Stimulated activated CD8-positive, alpha-beta memory T cell treated with anti-CD3 and anti-CD28 coated beads, Interleukin-12 subunit alpha, Interleukin-12 subunit beta, amount 100 ng/mL, for 1 hour (primary cell): ENCODE measurements at places on chromosomes 13 and 19.

DNA sequence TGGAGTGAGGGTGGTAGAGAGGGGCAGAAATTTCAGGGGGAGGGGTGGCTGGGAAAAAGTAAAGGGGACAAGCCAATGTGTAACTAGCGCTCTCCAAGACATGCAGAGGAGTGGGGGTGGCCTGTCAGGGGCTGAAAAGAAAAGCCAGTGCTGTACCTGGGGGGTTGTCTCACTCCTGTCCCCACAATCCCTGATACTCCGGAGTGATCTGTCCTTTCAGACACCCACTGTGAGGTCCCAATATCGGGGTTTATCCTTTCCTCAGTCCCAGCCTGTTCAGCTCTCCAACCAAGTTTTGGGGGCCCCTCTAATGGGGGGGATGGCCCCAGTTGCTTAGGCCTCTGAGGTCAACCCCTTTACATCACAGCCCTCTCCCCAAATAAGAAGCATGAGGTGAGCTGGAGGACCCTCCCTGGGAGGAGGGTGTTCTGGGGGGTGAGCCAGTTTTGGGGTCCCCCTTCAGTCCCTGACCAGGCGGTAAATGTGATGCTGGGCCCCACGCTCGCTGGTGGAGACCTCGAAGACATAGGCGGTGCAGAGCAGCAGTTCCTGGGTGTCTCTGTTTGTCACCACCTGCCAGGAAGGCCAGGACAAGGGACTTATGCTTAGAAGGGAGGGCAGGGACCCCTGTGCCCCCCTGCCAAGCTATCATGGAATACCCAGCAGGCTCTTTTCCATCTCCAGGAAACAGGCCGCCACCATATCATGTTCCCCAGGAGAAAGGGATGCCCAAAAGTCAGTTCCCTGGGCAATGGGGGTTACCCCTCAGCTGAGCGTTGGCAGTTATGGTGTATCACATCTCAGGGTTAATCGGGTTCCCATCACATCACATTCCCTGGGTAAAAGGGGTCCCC is 5.9 kb downstream of the CD37 start:
- DNase-seq, result no peak

DNA sequence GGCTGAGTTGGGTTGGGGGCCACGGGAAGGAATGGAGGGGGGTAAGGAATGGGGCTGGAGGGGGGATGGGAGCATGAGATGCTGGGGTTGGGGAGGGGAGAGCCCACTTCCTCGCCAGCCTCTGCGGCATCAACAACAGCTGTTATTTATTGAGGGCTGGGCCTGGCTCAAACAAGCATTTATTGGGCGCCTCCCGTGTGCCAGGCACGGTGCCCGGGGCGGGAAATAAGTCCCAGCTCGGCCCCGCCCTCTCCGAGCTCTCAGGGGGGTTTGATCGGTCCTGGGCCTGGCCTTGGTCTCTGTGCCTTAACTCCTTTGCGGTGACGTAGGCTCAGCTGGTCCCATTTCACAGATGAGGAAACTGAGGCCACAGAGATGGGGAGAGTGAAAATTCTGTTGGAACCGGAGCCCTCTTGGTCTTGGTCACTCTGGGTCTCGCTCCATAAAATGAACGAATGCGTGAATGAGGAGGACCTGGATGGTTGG is 919 bp upstream of the ADAMTS10 start:
- DNase-seq, result no peak

DNA sequence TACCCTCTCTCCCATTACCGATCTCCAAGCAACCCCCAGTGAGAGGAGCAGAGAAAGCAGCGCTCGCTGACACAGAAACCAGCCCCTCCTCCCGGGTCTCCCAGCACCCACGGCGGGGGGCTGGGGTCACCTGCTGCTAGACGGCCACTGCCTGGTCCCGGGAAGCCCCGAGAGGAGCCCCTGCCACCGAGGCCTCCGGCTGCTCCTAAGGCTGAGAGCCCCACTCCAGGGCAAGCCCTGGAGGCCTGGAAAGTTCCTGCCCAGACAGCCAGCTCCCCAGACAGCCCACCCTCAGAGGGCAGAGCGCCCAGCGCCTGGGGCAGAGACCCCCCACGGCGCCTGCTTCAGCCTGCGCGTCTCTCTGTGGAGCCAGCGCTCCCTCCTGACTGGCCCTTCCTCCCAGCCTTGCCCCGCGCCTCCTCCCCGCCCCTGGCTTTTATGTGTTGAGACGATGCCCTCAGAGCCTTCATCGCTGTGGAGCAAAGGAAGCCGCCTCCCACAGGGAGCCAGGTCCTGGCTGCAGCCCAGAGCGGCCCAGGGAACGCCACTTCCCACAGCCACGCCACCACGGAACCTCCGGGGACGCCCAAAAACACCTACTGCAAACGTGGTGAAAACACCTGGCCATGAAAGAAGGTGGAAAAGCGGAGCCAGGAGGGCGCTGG is 51.1 kb downstream of the MLLT1 start:
- DNase-seq, result no peak

DNA sequence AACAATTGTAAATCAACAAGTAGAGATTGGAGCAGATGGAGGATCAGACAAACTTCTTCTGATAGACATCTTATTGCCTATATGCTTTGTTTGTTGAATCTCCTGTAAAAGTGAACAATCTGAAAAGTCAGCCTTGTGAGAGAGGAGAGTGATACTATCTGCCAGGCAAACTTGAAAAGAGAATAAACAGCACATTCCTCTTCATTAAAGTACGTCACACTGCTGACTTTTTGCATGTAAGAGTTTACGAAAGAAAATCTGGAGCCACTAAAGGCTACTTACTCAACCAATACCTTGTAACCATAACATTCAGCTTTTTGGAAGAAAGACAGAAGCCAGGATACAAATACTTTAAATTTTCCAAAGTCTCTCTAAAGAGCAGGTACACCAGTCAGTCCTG is 42.5 kb downstream of the EDNRB start:
- DNase-seq, result no peak

- no peak for DNase-seq
These were observed 379.2 kb upstream of the MIR17HG start for GRCh38 chr13:90968166-90968904.

- DNase-seq, result no peak
These were observed 51.5 kb downstream of the ATP7B start for GRCh38 chr13:51959773-51960172.

GRCh38 chr13:97975280-97975847 is 21.9 kb downstream of the IPO5 start:
- DNase-seq, result no peak

DNA sequence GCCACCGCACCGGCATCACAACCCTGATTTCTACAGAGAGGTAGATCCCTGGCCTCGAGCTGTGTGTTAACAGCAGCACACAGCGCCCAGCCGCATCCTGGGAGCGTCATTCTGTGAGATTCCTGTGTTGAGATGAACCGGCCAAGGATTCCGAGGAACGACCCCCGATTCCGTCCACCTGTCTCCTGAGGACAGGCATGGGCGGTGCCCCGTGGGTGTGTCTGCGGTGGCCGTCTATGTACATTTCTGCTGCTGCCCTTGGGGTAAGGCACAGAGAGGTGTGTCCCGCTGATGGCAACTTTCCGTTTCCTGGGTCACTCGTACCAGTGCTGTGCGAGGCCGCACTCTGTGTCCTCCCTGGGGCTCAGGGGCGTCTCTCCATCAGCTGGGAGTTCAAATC is 16.1 kb upstream of the F2RL3 start:
- DNase-seq, result no peak

- DNase-seq, result no peak
These were observed 1132.7 kb downstream of the SLITRK1 start for GRCh38 chr13:82749551-82749950.

- no peak for DNase-seq
These were observed 242.8 kb downstream of the ENOX1 start for GRCh38 chr13:43544011-43544410.

DNA sequence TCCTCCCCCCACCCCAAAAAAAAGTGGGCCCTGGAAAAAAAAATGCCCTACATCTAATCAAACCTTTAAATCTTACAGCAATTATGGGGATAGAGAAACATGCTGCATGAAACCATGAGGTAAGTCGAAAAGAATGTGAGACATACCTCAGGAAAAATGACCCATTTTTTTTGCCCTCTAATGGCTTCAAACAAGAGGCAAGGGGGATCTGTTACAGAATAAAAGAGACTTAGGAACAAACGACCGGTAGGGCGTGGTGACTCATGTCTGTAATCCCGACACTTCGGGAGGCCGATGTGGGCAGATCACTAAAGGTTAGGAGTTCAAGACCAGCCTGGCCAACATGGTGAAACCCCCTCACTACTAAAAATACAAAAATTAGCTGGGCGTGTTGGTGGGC is 8.4 kb downstream of the RGL3 start:
- DNase-seq, result no peak

GRCh38 chr19:14197882-14198281 is 8.1 kb downstream of the ADGRL1 start:
- DNase-seq, result no peak

- no peak for DNase-seq
These were observed 1.3 kb downstream of the RAB3D start for GRCh38 chr19:11338121-11338520.
